ENCODE measurements at places on chromosomes 1 and 21.
A peak's percentile ranks its signal among the peaks of the same experiment; 100 is the strongest.

GRCh38 chr1:157626099-157626498 lies 28.2 kb upstream of the FCRL4 start:
- DNase-seq: no peak

DNA sequence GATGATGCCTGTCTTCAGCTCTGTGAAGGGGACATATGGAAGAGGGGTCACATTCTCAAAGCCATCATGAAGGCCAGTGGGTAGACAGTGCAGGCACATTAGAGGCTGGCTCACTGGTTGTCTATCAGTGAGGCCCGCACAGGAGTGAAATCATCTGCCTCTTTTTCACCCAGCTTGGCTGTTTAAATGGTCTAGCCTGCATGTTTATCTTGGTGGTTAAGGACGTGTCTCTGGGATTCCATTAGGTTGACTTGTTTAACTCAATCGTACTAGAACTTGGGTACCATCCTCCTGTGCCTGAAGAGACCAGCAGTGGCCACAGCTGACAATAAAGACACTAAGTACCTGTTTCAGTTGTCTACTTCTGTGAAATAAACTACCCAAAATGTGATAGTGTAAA lies 219.3 kb downstream of the PLPP3 start:
- no peak for DNase-seq

DNA sequence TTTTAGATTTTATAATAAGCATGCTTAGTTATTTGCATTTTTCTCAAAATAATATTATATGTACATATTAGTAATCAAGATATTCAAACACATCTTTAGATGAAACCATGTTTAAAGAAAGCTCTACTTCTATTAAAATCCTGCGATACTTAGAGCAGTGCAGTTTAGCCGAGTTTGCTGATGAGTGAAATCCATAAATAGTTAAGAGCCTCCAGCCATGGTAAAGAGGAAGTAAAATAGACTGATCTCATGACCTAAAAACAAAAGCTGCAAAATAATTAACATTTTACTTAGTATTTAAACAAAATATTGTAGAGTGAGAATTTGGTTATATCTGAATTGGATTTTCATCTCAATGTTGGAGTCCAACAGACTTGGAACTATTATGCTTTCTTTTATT lies 147.4 kb upstream of the NRIP1 start:
- DNase-seq: no peak

DNA sequence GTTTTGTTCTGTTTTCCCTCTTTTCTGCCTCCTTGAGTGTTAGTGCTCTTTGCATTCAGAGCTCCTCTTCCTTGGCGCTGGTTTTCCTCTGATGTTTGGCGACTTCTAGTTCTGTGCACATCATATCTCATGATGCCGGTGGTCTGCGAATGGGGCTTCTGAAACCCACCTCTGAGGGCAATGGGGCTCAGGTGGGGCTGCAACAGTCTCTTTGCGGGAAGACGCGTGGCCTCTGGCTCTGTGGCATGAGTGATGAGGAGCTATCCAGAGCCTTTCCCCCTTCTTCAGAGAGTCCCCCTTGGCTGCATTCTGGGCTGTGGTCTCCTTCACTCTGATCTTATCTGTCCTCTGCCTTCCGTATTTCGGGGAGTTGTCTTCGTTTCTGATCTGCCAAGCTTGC lies 39.0 kb downstream of the TNFRSF8 start:
- no peak for DNase-seq

GRCh38 chr1:39788758-39789570 lies at the start of gene BMP8B:
Gene BMP8B, minus strand, starts transcription at chr1:39788865. Its CDS starts 380 bp downstream, at chr1:39788485.
- DNase-seq: peak; percentile 25

GRCh38 chr1:29186252-29186651 lies 4.6 kb upstream of the SRSF4 start:
- DNase-seq: no peak

DNA sequence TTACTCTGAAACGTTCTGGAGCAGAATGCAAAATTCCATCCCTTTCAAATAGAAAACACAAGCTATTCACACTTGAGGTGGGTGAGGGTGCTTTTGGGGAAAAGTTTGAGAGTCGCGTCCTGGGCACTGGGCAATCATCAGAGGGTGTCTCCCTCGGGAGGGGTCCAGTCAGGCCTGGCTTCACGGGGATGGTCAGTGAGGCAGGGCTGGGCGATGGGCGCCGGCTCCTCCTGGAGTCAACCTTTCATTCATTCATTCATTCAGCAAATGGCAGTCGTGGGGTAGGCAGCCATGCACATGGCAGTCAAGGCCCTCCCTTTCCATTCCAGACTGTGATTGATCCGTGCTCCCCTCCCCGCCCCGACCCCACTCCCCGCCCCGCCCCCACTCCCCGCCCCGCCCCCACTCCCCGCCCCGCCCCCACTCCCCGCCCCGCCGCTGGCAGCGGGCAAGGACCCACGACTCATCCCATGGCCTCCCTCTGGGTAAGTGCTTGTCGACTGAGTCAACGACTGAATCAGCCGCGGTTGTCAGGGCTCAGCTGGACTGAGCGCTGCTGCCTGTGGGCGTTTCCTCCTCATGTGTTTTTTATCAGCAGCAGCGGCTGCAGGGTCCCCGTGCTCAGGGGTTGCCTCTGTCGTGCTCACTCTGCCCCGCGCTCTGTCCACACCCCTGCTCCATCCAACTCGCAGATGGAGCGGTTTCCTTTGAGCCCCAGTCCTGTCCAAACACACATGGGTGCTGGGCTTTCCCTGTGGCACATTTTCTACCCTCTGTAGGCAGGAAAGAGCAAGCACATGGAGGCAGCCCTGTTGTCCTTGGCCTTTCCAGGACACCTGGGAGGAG lies 12.5 kb upstream of the SPSB1 start:
- DNase-seq: no peak

DNA sequence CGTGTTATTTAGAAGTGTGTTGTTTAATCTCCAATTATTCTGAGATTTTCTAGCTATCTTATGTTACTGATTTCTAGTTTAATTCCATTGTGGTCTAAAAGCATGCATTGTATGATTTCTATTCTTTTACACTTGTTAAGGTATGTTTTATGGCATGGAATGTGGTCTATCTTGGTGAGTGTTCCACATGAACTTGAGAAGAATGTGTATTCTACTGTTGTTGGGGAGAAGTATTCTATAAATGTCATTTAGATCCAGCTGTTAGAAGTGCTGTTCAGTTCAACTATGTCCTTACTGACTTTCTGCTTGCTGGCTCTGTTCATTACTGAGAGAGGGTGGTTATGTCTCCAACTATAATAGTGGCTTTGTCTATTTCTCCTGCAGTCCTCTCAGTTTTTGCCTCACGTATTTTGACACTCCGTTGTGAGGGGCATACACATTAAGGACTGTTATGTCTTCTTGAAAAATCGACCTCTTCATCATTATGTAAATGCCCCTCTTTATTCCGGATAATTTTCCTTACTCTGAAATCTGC lies 12.0 kb upstream of the PLA2G5 start:
- no peak for DNase-seq

DNA sequence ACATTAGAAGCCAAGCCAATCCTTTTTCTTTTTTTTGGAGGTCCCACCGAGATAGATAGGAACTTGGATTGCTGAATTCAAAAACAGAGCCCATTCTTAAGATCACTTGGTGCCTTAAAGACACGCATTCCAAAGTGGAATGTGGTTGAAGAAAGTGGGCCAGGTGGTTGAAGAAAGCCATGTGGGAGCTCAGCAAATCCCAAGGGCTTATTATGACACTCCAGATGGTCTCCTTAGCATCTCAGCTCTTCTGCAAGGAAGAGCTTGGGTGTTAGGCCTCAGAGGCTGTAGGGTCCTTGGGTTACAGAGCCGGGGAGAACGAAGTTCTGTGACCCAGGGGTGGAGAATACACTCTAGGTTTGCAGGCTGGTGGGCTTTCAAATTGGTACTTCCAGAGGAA lies 13.5 kb downstream of the TOR3A start:
- no peak for DNase-seq

DNA sequence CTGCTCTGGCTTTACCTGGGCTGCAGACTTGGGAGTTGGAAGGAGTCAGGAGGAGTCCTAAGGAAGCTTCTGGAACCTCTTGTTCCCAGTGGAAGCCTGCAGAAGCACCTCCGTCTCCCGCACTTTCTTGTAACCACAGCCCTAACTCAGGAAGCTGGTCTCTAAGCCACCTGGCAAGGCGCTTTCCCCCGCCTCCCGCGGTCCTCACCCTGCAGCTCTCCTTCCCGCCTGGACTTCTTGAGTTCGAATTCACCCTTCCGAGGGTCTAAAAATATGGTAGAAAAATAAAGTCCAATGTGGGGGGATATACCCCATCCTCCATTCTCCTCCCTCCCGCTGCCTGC lies 15.1 kb downstream of the PAX7 start:
- no peak for DNase-seq

- no peak for DNase-seq
Measured at GRCh38 chr21:17045214-17045853, 467.5 kb upstream of the CXADR start.

- no peak for DNase-seq
Measured at GRCh38 chr1:246602194-246602593, 35.9 kb downstream of the CNST start.

DNA sequence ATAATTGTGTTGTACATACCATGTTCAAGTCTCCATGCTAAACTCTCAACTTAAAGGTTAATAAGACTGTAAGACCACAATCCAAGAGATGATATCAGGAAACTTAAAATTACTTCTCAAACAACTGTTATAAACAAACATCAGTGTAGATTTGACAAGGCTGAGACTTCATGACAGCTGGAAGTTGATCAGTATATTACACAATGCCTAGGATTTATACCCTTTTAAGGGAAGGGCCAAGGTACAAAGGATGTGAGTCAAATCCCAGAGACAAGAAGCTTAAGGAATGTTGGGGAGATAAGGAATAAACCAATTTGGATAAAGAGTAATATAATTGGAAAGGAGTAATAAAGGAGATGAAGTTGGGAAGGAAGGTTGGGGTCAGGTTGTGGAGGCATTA lies 98.8 kb downstream of the LBR start:
- no peak for DNase-seq

DNA sequence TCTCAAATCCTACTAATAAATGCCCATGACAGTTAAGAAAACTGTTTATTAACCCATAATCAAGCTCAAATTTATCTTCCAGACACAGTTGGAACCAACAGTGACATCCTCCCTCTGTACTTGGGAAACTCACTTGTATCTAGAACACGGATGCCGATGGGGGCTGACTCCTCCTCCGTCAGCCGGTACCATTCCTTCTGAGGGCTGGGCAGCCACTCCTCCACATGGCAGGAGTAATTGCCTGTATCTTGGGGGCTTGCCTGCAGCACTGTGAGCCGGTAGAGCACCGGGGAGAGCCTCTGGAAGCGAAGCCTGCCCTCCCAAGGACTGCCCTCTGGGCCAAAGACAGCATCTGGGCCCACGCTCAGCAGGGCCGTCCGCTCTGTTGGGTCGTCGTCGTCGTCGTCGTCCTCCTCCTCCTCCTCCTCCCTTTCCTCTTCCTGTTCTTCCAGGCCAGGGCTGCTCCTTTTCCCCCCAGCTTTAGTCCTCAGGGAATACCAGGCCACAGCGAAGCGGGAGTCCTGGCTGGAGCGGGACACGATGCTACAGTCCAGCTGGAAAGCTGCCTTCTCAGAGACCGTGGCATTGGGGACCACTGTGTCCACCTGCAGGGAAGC lies 8.5 kb upstream of the CD58 start:
- no peak for DNase-seq

- no peak for DNase-seq
Measured at GRCh38 chr1:36981771-36982622, 52.3 kb downstream of the GRIK3 start.

- no peak for DNase-seq
Measured at GRCh38 chr1:91854852-91855534, 31.0 kb downstream of the TGFBR3 start.

GRCh38 chr1:227788271-227789083 lies 27.0 kb upstream of the PRSS38 start:
- DNase-seq: no peak

DNA sequence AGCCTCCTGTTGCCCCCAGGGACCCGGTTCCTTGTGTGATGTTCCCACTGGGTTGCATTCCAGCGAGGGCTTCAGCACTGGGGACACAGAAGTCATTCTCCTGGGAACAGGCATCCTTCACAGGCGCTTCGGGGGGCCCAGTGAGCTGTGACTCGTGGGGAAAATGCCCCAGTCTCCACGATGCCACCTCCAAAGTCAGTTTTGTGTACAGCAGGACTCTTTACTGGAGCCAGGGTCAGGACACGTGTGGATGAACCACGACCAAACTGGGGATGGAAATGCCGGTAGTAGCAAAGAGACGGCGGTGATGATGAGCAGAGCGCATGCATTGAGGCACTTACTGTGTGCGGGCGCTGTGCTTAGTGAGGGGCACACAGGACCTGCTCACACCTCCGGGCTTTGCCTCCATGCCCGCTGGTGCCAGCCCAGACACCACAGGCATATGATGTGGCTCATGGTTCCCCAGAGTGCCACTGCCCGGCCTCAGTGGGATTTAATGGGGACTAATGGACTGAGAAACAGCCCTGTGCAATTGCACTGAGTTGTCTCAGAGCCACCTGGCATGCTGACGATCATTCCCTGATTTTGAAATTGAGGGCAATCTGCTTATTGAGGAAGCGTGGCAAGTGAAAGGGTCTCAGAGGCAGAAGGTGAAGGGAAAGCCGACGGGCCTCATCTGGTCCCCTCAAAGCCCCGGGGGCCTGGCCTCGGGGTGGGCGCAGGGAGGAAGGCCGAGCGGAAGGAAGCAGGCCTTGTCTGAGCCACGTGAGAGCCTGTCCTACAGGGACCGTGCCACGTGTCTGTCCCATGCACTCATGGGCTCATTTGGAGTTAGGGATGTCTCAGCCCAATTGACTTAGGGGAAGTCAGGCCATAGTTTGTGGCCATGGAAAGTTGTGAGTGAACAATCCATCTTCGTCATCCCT lies 91.4 kb downstream of the PDE9A start:
- DNase-seq: no peak

DNA sequence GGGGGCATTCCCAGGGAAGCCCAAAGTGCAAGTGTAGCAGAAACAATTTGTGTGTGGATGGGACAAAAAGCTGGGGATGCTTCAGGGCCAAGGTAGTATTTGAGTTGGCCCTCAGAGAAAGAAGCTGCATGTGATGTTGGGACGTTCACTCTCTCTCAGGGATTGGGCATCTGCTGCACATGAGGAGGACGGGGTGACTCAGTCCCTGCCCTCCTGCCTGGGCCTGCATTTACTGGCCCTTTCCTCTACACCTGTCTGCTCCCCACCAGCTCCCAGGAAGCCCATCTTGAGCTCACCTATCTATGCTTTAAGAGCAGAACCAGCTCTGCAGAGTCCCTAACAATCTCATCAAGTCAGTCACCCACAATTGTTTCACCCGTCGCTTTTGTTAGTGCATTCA lies 23.5 kb upstream of the MPZL1 start:
- DNase-seq: no peak

DNA sequence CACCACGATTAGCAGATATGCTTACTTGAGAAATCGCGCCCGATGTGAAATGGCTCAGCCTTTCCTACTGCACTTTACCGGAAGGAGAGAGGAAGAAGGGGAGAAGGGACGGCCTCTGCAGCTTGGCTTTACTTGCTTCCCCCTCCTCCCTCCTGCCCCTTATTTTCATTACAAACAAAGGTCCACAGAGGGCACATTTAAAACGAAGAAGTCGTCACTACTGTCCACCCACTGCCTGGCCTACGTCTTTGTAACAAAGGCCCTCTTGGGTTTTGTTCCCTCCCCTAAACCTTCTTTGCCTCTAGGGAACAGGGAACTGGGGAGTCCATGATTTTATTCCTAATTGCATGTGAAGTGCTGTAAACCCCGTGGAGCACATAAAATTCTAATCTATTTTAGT lies 308.5 kb downstream of the LMX1A start:
- DNase-seq: no peak

Measured in effector CD4-positive, alpha-beta T cell (primary cell).